ENCODE measurements at places on chromosomes 4 and X. TPM values are rescaled to one million over a fixed set of nuclear protein-coding genes. Genes with fewer than 3 reads are reported as not detected.
A peak's percentile ranks its signal among the peaks of the same experiment; 100 is the strongest.

Gene SYN1
- total RNA-seq: 1.0 TPM

GRCh38 chrX:154818916-154819770 lies 13.9 kb upstream of the MPP1 start:
- no peak for ATAC-seq

GRCh38 chr4:167955006-167955405 lies 137.3 kb upstream of the ANXA10 start:
- no peak for ATAC-seq

GRCh38 chr4:54547299-54548097 lies 110.3 kb upstream of the KIT start:
- peak; percentile 78 for ATAC-seq

Gene PRRG3
- not detected for total RNA-seq

DNA sequence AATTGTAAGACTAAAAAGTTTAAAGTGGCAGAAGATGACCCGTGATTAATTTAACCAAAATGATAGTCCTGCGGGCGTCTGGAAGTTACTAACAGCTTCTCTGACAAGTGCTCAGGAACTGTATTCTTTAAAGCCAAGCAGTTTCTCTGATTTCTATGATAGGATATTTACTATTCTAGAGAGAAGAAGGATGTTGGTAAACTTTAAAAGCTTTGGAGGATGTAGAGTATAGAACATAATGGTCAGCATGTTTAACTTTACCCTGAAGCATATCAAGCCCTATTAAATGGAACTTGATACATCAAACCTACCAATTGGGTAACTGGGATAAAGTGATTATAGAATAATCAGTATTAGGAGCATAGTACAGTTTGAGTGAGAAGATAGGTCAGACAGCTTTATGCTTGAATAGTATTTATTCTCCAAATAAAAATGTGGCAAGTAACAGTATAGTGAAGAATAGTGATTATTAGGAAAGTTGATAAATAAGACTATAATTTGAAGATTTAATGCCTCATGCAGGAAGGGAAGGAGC lies 1.8 kb downstream of the STIM2 start:
- no peak for ATAC-seq

- ATAC-seq: no peak
Measured at GRCh38 chr4:88953400-88953799, 103.6 kb downstream of the FAM13A start.

DNA sequence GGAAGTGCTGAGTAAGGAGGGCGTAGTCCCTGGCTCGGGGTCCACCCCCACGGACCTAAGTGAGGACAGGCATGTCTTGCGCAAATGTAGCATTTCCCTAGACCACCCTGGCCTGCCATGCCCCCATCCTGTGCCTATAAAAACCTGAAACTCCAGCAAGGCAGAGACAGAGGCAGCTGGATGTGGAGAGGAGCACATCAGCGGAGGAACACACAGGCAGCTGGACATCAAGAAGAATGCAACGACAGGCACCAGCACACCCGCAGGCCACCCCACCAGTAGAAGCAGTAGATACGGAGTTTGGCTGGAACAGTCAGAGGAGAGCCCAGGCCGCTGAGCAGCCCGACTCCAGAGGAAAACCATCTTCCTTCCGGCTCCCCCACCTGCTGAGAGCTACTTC lies 345.9 kb downstream of the FSTL5 start:
- ATAC-seq: no peak

Gene BTK
- total RNA-seq: 1.7 TPM

GRCh38 chr4:17670423-17670822 lies 56.0 kb downstream of the MED28 start:
- ATAC-seq: no peak

DNA sequence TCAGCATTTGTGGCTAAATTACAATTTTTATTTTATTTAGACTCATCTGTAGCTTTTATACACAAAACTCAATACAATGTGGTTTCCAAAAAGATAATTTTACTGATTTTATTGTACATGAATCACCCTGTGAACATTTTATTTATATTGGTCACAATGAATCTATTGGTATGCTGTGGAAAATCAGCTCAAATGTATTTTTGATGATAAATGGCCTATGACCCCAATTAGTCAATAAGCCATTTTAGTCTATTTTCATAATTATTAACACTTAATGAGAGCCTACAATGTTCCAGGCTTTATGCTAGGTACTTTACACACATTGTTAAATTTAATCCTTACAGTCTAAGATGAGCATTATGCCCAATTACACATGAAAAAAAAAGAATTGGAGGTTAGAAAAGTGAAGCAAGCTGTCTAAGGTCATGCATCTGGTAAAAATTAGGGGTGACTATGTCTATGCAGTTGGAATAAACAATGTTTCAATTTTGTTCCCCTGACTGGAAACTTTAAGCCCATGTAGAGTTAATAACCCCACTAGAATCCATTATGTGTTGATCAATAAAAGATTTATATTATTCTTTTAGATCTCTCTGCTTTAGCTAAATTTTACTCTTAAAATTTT lies 344.7 kb downstream of the PABPC4L start:
- ATAC-seq: no peak

Gene MAGEB17
- not detected for total RNA-seq

Gene MAGIX
- total RNA-seq: 1.5 TPM

Gene GAGE13
- not detected for total RNA-seq

Gene RAB41
- not detected for total RNA-seq

Gene CXCL6
- not detected for total RNA-seq

Gene WDR44
- 12.0 TPM for total RNA-seq

All from activated T-helper 17 cell treated with anti-CD3 and anti-CD28 coated beads, Interleukin-2, amount 50 U/mL, for 72 hours (primary cell).